ENCODE measurements at places on chromosomes 2 and 18.

GRCh38 chr2:62547854-62548253 lies 41.9 kb upstream of the TMEM17 start:
- DNase-seq = no peak

- DNase-seq = no peak
These were observed 460.7 kb upstream of the MEIS1 start for GRCh38 chr2:65974067-65974723.

GRCh38 chr2:36559221-36559942 lies 38.6 kb downstream of the FEZ2 start:
- no peak for DNase-seq

DNA sequence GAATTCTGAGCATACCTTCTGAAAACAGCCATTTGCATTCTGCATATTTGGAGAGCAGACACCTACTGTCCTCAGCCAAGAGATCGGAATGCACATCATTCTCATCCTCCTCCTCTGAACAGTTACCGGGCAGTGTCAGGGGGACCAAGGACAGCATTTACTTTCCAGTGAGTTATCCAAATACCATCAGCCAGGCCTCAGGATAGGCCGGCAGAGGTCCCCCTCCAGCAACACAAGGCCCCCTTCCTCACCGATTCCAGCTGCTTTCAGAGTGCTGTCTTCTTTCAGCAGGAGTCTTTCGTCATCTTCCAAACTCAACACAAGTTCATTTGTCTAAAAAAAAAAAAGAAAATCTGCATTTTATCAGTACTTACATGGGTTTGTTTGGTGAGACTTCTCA lies 55.3 kb downstream of the C2orf76 start:
- no peak for DNase-seq

- DNase-seq = no peak
These were observed 95.7 kb upstream of the POU3F3 start for GRCh38 chr2:104758199-104758620.

- DNase-seq = no peak
These were observed 49.6 kb upstream of the POU3F3 start for GRCh38 chr2:104804148-104804890.

GRCh38 chr2:119282146-119282995 lies 58.7 kb downstream of the STEAP3 start:
- DNase-seq = no peak

DNA sequence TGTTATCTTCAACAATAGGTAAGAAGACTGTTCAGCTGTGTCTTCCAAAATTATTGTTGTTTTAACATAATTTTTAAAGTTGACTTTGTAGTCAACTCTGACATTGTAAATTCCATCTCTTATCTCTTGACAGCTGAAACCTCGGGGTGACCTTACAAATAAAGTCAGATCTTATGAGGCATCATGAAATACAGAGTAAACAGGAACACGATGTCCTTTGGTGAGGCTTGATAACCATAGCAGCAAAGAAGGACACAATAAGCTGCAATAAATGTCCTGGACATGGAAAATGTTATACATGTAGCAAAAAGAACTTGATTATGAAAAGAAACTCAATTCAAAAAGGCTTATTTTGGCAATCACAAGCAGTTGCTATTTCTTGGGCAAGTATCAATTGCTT lies 618.9 kb upstream of the SLC39A10 start:
- DNase-seq = no peak
